Smooth muscle cell of bladder (primary cell): ENCODE measurements at places on chromosomes 5 and 9. TPM values are rescaled to one million over a fixed set of nuclear protein-coding genes. Genes with fewer than 3 reads are reported as not detected.

Gene KLHL9
- 29.2 and 37.3 TPM in 2 replicates for total RNA-seq

Gene SPINK1
- total RNA-seq, result not detected in 2 replicates

Gene AQP3
- 5.7 and 12.2 TPM in 2 replicates for total RNA-seq

Gene GARNL3
- total RNA-seq, result 1.3 and 1.9 TPM in 2 replicates

Gene SCGB3A2
- not detected in 2 replicates for total RNA-seq

Gene TTLL11
- 3.4 and 3.6 TPM in 2 replicates for total RNA-seq

Gene IL13
- total RNA-seq, result not detected in 2 replicates

Gene HAND1
- not detected in 2 replicates for total RNA-seq

Gene ANKRD31
- 0.09 and 0.14 TPM in 2 replicates for total RNA-seq

Gene AQP7
- total RNA-seq, result 0.09 and 0.14 TPM in 2 replicates

Gene RUSC2
- 14.9 and 17.8 TPM in 2 replicates for total RNA-seq

Gene IL3
- not detected in 2 replicates for total RNA-seq

Gene CDX1
- total RNA-seq, result under 0.01 and 0.09 TPM in 2 replicates

Gene OMD
- not detected in 2 replicates for total RNA-seq

Gene RPL35
- total RNA-seq, result 3,147 and 3,152 TPM in 2 replicates

Gene KIF4B
- total RNA-seq, result under 0.01 TPM in 1 of 2 replicates, not detected in the other

Gene SOX30
- not detected in 2 replicates for total RNA-seq

Gene FSTL4
- total RNA-seq, result 0.09 and 0.43 TPM in 2 replicates

Gene RIC1
- 39.8 and 40.5 TPM in 2 replicates for total RNA-seq

Gene MEIKIN
- not detected in 2 replicates for total RNA-seq

Gene KIF12
- not detected in 2 replicates for total RNA-seq

Gene URM1
- 30.3 and 32.9 TPM in 2 replicates for total RNA-seq

Gene FAM81B
- total RNA-seq, result not detected in 2 replicates

Gene CRHBP
- 1.3 and 2.1 TPM in 2 replicates for total RNA-seq

Gene LOX
- 94.2 and 171 TPM in 2 replicates for total RNA-seq

Gene RNF183
- total RNA-seq, result not detected in 2 replicates

Gene ACSL6
- total RNA-seq, result under 0.01 and 0.09 TPM in 2 replicates
